Stimulated activated CD4-positive, alpha-beta T cell treated with anti-CD3 and anti-CD28 coated beads, Interleukin-4, amount 100 ng/mL, for 4 hours (primary cell): ENCODE measurements at places on chromosomes 12 and 14.

DNA sequence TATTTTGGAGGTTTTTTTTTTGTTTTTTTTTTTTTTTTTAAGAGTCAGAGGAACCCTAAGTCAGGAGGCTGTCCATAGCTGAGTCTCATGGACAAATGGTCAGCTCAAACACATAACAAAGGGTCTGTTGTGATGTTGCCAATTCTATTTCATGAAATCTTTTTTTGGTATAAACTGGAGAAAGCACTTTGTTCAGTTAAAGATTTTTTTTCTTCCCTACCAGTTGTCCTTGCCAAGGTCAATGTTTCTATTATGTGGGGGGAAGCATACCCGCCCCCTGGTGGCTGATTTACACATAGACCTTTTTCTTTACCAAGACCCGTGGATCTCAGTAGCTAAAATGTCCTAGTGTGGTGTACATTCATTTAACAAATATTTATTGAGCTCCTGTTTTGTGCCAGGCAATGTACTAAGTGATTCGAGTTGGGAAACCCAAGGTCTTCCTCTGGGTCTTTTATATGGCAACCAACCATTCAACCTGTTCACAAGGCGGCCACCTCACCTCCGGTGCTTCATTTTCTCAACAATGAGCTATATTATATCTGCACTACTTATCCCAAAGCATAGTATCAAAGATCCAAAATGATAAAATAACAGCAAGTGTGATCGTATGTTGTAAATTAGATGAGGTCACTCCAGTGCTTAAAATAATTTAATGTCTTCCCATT lies 214.5 kb downstream of the PAH start:
- no peak for DNase-seq

DNA sequence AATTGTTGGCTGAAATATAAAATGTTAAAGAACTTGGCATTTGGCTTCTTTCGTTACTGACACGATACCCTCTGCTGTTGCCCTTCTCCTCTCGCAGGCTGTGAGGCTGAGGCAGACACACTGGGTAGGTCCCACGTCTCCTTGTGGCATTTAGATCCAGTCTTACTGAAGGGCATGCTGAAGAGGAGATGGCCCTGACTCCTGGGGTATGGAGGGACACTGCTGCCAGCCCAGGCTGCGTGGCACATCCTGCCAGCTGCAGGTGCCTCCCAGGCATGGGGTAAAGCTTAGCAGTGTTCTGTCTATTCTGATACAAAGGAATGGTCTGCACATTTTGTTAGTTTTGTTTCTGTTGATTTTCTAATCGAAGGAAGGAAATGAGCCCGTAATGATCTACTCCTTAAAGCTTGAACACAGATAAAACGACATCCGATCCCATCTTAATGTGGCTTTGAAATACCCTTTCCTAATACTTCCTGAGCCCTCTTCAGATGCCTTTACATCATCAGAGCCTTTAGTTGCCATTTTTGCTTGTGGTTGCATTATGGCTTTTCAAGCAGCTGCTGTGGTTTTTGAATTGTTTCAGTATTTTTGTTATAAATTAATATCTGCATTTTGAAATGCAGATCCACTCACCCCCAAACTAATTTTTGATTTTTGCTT lies 61.1 kb downstream of the WDR20 start:
- DNase-seq = no peak

DNA sequence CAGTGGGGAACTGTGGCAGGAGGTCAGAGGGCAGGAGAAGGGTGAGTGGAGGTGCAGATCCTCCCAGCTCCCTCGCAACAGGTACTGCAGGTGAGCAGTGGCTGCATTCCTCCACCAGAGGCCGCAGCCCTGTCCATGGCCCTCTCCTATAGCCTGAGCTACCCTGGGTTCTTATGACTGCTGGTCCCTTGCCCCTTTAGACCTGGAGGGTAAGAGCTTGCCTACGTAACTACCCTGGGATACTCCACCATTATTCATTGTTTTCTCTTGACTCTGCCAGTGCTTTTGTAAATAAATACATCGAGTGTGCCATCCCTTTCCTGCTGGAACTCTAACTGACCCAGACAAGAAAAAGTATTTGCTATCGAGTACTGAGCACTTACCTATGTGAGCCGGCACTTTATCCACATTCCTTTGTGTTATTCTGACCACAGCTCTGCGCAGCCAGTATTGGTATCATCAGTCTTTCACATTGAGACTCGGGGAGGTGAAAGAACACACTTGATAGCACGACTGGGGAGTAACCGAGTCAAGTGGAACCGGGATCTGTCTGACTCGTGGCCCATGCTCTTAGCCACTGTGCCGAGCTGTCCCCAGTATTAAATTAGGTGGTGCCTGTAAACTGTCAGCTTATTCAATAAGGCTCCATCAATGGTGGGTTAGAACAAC lies 38.5 kb downstream of the LTBP2 start:
- no peak for DNase-seq

DNA sequence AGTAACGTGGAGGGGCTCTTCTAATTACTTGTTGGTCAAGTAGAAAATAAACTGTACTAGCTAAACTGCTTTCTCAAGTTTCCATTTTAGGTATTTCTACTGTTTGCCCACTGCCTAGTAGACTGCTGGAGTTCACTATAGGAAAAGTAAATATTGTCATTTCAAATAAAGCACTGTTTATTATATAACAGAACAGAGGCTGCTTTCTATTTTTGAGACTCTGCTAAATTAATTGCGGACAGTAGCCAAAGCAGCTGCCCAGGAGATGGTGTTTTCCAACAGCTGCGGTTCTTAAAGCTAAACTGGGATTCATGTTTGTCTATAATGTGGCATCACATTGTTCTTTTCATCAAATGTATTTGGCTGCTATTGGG lies 15.9 kb upstream of the SIX1 start:
- no peak for DNase-seq

DNA sequence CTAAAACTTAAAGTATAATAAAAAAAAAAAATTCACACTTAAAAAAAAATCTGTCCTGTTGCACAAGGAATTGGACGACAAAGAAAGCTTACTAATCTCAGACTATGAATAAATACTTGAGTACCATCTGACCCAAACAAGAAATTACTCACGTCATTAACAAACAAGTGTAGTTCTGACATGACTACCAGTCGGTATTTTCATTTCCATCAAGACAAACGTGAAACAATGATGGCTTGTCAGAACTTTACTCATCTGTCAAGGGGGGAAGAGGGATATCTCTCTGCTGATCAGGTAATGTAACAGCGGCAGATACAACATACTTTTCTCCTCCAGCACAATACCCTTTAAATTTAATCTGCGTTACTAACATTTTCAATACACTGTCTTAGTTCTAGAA lies 78.3 kb downstream of the CDK17 start:
- DNase-seq = no peak

GRCh38 chr12:105092336-105092735 lies 8.1 kb upstream of the ALDH1L2 start:
- DNase-seq = no peak

GRCh38 chr12:102427543-102427941 lies 52.8 kb downstream of the IGF1 start:
- DNase-seq = no peak

DNA sequence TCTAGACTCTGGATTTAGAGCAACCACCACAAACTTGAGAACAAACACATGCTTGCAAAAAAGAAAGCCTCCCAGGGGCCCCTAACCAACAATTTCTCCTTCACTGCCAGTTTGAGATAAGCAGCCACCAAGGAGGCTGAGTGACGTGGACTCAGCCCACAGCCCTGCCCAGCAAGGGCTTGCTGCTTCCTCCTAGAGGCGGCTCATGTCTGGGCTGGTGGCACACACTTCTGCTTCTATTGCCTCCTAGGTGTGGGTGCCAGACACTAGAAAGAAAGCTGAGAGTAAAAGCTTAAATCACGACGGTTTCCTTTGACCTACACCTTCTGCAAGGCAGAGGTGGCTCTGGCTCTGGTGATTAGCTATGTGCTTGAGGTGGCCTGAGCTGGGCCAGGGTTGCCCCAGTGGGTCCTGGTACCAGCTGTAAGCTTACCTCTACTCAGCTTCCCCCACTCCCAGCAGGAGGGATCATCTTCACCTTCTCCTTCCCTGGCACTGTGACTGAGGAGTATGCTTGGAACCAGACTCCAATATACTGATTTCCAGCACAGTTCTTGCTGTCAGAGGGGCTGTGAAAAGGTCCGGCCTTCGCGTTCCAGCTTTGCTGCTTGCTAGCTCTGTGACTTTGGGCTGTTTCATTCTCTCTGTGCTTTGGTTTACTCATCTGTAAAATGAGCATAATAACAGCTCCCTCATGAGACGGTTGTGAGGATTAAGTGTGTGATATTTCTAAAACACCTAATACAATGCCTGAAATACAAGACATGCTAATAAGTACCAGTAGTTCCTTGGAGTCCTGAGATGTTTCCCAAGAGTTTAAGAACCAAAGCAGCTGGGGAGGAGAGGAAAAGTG lies 89.7 kb upstream of the PARP11 start:
- DNase-seq = peak; percentile 43

GRCh38 chr12:62660756-62661155 lies 194.1 kb downstream of the MON2 start:
- DNase-seq = no peak

- no peak for DNase-seq
Observed at GRCh38 chr12:128856035-128856790, 2.9 kb downstream of the GLT1D1 start.

- no peak for DNase-seq
Observed at GRCh38 chr12:111025792-111026430, 105.5 kb upstream of the MYL2 start.

GRCh38 chr12:6212086-6212485 lies 11.9 kb downstream of the CD9 start:
- DNase-seq = no peak

DNA sequence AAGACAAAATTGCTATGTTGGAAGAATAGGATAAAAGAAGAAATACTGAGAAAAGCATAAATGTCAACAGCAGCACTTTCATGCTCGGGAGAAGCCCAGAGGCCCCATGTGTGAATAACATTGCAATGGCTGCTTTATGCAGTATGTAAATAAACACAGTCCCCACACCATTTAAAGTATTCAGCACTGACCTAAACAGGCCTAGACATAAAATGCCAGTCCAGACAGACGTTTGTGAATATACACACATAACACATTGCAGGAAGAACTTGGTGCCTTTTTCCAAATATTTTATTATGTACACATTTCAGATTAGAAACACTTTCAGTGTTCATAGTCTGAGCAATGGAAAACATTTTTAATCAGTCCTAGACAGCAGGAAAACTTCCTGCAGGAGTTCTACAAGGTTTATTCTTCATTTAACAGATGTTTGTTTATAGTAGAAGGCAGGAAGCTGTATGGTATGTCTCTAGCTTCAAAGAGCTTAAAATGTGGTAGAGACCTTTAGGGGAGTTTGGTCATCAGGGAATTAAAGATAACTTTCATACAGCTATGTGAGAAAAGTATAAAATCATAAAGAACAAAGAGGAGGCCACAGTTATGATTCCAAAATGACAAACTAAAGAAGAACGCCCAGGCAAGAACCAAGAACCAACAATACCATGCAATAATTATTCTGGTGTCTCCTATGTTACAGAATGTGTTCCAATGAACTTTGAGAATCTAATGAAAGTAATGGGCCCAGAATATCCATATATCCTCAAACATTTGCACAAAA lies 30.6 kb upstream of the SLC38A2 start:
- no peak for DNase-seq

DNA sequence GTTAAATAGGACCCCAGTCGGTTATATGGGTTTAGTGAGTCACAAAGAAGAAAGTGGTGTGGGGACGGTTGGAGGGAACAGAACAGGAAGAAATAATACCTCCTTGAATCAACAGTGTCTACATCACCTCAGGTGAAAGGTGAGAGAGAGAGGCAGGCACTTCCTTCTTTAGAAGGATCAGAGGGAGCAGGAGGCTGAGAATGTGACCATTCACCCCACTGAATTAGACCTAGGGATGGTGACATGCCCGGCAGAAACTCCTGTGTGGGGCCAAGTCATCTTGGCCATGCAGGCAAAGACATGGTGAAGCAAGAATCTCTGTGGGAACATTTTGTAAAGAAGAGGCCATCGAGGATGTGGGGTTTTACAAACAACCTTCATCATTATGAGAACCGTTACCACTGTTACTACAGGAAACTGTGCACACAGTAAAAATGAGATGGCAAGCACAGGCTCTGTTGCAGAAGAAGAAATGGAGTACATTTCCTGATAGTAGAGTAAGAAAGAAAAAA lies 1196.9 kb downstream of the VRK1 start:
- no peak for DNase-seq

DNA sequence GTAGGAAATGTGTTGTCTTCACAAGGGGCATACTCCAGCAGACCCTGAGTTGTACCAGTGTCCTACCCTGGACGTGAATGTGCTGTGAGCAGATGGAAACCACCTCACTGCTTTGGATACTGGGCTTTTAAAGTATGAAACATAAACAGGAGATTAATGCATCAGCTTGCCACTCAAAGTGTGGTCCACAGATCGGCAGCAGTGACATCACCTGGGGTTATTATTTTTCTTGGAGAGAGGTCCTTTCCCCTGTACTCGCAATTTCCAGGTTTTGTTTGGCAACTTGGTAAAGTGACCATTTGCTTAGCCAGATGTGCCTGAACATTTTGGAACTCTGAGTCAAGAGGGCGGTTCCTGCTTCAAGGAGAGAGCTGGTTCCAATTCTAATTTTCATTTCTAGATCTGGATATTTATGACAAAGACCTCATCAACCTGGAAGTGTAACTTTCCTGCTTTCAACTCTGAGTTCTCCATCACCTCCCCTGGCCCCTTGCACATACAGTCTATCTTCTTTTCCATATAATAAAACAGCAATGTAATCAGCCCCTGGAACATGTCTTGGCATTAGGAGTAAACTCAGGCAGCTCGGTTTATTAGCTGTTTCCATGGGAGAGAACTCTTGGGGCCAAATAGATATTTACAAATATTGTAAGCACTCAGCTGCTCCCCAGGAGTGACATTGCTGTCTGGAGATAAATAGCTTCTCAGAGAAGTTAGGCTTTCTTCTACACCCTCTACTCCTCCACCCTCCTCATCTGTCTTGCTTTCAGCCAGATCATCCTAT lies 237.0 kb upstream of the TBX3 start:
- DNase-seq = no peak

- DNase-seq = no peak
Observed at GRCh38 chr12:75666939-75667334, 155.5 kb upstream of the KRR1 start.

DNA sequence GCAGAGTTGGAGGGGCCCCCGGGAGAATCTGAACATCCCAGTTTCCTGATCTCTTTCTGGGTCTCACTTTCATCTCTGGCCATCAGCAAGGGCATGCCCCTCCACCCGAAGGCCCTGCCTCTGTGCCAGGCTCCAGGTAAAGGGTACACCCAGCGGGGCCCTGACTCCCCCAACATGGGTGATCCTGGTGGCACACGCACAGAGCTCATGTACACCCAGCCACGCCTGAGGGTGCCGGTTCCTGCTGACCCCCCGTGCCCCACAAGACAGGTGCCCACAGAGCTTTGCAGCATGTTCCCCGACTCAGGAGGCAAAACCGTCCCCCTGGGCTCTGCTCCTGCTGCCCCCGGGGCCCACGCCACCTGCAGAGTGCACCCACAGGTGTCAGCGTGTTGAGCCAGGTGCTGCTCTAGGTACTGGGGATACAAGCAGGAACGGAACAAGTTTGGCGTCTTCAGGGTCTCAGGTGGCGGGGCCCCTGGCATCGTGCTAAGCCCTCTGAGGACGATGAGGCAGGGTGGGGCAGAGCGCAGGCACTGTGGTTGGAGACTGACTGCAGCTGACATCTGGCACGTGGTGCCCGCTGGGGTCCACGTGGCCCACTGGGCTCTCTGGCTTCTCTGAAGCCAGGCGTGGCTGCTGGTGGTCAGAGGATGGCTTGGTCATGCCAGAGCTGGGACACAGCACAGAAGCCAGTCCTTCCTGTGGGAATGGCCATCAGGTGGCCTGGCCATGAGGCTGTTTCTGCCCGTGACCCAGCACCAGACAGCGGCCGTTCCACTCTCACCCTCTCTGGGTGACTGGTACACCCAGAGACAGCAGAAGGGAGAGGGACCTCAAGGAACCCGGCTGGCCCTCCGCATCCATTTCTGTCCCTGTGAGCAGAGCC lies 13.8 kb downstream of the BAG5 start:
- no peak for DNase-seq
